Activated CD4-positive, alpha-beta memory T cell treated with anti-CD3 and anti-CD28 coated beads, Interleukin-2, amount 10 ng/mL, durations not matched to agents 7 days and 5 days (primary cell): ENCODE measurements at places on chromosomes 11 and 22. TPM values are rescaled to one million over a fixed set of nuclear protein-coding genes. Genes with fewer than 3 reads are reported as not detected.

DNA sequence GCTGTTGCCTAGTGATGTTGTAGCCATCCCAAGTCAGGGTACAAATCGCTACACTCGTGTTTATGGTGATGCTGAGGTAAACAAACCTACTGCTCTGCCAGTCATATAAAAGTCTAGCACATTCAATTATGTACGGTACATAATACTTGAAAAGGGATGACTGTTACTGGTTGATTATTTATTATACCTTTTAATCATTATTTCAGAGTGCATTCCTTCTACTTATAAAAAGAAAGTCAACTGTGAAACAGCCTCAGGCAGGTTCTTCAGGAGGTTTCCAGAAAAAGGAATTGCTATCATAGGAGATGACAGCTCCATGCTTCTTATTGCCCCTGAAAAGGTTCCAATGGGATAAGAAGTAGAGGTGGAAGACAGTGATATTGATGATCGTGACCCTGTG, 652.5 kb upstream of the KIRREL3 start:
- no peak for DNase-seq

DNA sequence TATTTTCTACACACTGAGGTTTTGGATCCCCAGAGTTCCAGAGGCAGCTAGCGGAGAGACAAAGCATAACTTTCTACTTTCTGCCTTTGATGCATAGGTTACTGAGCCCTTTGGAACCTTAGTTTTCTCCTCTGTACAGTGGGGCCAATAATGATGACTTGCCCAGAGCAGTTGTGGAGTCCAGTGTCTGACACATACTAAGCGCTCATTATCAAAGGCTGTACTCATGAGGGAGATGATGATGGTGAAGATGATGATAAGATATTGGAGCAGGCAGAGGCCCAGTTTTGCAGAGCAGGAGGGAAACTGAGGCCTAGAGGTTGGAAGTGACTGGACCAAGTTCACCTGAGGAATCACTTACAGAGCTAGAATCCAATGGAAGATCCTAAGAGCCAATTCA, 458.0 kb downstream of the MIAT start:
- no peak for DNase-seq

DNA sequence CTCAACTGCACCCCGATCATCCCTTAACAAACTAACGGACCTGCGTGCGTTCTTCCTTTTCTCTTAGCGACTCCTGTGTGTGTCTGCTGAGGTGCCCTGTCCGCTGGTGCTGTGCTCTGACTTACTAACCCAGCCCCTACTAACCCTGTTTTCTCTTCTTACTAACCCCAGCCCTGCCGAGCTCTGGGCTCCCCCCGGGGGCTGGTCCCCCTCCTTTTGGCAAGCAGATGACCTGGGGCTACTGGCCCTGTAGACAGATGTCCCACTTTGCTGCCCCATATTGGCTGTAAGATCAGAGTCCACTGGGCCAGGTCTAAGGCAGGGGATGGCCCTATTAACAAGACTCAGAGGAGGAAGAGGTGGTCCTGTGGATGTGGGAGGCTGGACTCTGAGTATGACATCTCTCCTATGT, 14.7 kb downstream of the MIAT start:
- DNase-seq, result no peak

- no peak for DNase-seq
Measured at GRCh38 chr11:59192446-59193020, 20.2 kb downstream of the MPEG1 start.

DNA sequence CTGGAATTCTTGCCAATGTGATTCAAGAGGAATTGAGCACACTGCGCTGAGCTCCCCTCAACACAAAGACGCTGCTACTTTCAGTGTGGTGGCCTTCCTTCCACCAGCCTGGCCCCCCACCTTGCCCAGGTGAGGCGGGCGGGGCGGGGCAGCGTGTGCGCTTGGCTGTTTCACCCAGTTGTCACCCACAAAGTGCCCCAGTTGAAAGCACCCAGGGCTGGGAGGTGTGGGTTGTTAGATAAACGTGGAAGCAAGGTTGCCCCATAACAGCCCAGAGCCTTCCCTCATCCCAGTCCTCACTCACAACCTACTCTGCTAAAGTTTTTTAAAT, 43.1 kb downstream of the CACNG2 start:
- no peak for DNase-seq

GRCh38 chr22:44962741-44963454, 46.9 kb downstream of the PHF21B start:
- no peak for DNase-seq

DNA sequence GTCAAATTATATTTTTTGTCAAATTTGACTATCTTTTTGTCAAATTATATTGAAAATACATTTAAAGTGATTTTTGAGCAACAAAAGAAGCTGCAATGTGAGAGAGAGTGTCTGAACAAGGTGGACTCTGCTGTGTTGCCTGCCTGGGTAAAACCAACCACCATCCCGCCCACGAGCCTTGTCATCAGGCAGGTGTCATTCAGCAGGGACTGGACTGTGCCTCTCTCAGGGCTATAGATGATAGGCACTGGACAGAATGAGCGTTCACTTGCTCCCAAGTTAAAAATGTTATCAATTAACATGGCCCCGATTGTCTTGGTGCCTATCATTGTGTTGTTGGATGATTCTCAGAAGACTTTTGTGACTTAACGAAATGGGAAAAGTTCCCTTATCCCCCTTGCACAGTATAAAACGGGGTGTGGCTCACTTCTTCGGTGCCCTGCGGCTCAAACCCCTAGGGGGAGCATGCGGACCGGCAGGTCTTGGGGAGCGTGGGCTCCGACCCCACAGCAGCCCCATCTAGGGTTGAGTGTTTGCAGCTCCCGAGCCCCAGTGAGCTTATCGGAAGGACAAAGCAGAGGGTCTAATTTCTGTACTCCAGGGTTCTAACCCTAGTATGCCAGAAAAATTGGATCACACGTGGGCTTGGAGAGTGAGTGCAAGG, 1.7 kb downstream of the APOL5 start:
- DNase-seq, result no peak

DNA sequence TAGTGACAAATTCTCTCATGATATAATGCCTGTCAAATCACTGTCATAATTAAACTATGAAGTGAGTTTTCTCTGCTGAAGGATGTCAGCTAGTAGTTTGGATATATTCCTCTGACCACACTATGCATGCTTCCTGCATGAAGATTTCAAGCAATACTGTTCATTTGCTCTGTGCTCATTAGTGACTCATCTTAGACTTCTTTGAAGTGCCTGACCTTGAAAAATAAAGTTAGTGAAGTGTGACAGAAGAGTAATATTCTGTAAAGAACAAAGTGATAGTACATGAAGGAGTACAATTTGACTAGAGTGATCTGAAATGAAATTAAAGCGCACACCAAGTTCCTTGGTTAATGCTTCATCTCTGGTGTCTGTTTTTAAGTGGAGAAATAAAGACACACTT, 629.5 kb upstream of the ANO3 start:
- DNase-seq, result no peak

GRCh38 chr11:31720671-31721365, 90.3 kb downstream of the PAX6 start:
- no peak for DNase-seq

DNA sequence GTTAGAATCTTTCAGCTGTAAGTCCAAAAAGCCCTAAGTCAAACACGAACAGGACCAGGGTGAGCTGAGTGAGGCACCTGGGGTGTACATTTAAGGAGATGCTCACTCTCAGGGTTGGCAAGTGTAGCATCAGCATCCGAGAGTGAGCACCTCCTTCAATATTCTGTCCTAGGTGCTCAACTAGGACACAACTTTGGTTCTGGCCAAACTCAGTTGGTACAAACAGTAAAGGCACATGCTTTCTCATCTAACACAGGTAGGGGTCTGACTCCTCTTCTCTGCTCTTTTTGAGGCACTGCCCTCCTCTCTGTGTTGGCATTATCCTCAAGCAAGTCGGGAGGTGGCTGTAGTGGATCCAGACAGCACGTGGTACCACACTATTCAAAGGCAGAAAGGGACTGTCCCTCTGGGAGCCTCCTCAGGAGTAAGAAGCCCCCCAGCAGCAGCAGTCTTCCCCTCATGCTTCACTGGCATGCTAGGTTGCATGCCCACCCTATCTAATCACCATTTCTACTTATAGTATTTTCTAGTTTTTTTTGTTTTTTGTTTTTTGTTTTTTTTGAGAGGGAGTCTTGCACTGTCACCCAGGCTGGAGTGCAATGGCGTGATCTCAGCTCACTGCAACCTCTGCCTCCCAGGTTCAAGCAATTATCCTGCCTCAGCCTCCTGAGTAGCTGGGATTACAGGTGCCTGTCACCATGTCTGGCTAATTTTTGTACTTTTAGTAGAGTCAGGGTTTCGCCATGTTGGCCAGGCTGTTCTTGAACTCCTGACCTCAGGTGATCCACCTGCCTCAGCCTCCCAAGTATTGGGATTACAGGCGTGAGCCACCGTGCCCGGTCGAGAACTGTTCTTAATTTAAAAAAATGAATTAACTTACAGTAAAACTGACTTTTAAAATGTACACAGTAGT, 14.7 kb upstream of the MAPK1 start:
- DNase-seq, result no peak

- DNase-seq, result no peak
Measured at GRCh38 chr22:46669201-46669600, 49.0 kb downstream of the GRAMD4 start.

DNA sequence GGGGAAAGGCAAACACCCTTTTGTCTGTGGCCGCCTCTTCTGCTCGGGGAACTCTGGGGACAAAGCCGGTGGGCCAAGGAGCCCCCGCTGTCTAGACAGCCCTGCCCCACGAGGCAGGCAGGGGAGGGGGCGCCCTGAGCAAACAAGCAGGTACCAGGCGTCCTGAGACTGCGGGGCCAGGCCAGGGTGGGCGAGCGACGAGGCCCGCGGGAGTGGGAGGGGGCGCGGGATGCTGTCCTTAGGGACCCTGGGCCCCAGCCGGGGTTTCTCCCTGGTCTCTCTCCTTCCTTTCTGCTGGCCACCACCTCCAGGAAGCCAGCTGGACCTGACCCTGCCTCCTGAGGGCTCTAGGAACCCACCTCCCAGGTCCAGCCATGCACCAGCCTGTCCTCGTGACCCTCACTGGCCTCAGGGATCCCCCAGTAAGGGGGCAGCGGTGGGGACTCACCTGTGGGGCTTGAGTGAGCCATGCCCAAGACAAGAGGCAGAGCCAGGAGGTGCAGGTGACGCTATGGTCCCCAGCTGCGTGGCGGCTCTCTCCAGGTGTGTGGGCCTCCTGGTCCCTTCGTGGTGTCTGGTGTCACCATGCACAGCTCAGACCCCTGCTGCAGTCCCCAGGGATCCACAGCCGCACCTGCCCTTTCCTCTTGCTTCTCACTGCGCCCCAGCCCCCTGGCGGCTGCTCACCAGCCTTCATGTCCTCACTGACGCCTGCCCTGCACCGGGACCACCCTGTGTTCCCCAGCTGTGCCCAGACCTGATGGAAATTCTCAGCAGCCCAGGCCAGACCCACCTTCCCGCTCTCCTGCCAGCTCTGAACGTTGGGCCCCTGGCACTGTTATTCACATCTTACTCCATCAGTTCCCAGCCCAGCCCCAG, 26.5 kb upstream of the MUC5AC start:
- peak; percentile 8 for DNase-seq

DNA sequence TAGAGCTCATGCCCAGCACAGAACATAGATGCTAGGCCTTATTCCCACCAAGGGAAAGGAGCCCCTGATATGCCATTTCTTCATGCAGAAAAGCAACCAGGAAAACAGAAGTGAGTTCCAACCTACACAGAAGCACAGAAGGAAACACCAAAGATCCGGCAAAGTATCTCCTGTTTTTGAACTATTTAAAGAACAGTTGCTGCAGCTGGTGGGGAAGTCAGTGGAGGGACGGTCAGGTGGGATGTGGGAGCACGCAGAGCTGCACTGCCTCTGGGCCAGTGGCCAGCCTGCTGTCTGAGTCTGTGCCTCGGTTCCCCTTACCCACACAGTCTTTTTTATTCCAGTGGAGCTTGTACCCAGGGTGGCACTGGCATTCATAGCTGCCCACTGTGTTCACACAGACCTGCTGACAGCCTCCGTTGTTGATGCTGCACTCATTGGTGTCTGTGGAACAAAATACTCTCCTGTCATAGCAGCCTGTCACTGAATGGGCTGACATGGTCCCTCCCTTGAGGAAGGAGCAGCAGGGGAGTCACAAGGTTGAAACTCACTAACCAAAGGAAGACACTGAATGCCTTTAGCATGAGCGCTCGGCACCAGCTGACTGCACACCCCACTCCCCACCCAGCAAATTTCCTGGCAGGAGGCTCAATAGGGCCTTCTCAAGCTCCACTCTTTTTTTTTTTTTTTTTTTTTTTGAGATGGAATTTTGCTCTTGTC, 37.9 kb downstream of the SCUBE2 start:
- DNase-seq, result no peak

- DNase-seq, result no peak
Measured at GRCh38 chr11:26753723-26754504, 32.1 kb upstream of the SLC5A12 start.

Gene SLC25A18
- total RNA-seq, result not detected

Gene NRGN
- 8.4 TPM for total RNA-seq

Gene RBM7
- total RNA-seq, result 46.3 TPM

Gene OR52R1
- total RNA-seq, result not detected

Gene ANO5
- total RNA-seq, result not detected

Gene DERL3
- 8.3 TPM for total RNA-seq

Gene OR51B2
- total RNA-seq, result not detected

Gene RIBC2
- total RNA-seq, result 7.8 TPM

Gene MPZL3
- 34.0 TPM for total RNA-seq

Gene RASSF10
- not detected for total RNA-seq

Gene OR5L1
- not detected for total RNA-seq

Gene POU2AF2
- not detected for total RNA-seq

Gene CHST1
- total RNA-seq, result not detected

Gene MISFA
- 2.1 TPM for total RNA-seq
